Activated naive CD4-positive, alpha-beta T cell treated with anti-CD3 and anti-CD28 coated beads, Interleukin-2, amount 10 ng/mL, durations not matched to agents 7 days and 5 days (primary cell): ENCODE measurements at places on chromosomes 3 and 15.

DNA sequence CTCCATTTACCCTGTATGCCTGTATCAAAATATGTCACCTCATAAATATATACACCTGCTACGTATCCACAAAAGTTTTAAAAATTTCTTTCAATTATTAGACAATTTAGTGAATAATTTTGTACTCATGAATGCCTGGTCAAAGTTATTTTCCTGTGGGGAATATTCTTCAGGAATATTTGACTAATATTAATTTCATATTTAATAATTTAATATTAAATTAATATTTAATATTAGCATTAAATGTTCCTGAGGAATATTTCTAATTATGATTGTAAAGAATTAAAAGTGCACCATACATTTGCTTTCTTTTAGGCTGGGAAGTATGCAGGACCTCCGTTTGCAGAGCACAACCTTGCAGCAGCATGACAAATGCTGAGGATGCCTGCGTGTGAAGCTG is 422.7 kb downstream of the C3orf38 start:
- no peak for DNase-seq

DNA sequence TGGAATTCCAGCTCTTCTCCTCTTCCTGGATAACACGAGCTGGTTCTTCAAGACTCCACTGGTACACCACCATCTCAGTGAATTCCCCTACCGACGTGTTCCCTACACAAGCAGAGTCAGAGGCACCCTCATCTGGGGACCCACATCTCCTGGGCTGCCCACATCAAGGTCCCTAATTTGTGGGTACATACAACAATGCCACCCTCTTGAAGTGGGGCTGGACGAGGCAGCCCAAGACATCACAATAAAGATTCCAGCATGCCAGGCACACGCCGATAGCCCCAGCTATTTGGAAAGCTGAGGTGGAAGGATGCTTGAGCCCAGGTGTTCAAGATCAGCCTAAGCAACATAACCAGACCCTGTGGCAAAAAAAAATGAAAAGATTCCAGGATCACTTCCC is 221.2 kb upstream of the LINGO1 start:
- DNase-seq = peak; percentile 2

DNA sequence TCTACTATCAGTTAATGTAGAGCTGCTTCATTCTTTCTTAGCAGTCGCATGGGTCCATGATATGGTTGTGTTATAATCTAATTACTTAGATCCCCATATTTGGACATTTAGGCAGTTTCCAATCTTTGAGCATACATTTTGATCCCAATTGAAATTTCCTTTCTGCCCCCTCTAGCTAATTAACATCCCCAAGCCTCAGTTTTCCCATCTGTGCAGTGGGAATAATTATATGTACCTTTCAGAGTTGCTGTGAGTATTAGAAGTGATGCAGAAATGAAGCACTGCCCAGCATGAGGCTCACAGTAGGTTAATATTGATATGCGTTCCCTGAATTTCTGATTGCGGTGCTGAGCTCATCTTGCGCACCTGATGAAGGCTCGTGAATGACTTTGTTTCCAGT is 21.8 kb downstream of the SPSB4 start:
- DNase-seq = no peak

DNA sequence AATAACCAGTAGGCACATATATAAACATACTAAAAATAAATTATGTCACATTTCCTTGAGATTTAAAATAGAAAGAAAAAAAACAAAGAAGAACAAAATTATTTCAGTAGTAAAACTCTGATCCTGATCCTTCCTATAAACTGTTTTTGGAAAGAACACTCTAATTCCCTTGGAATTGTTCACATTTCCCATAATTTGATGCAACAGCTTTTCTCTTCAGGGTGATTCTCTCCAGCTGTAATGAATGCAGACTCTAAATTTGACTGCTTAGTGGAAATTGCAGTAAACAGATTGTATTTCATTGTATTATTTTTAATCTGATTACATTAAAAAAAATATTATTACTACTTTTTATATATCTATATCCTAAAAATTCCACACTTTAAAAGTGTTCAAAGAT is 70.2 kb upstream of the ABI3BP start:
- DNase-seq = no peak

GRCh38 chr3:161641287-161641686 is 144.7 kb downstream of the OTOL1 start:
- no peak for DNase-seq

- no peak for DNase-seq
These were observed 426.2 kb upstream of the BCHE start for GRCh38 chr3:166263460-166263859.

DNA sequence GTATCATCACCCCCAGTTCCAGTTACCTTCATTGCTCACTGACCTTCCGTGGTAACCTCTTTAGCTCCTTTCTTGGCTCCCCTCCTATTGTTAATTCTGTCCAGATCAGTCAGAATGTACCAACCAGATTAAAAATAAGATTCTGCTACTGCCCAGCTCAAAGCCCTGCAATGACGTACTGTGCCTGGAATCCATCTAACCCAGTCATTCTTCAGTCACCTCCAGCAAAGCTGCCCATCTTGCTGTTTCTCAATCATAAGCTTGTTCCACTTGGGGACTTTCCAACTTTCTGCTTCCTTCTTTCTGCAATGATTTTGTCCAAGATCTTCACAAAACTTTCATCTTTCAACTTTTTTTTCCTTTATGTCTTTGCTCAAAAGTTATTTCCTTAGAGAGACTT is 512.0 kb upstream of the ZNF385D start:
- no peak for DNase-seq

DNA sequence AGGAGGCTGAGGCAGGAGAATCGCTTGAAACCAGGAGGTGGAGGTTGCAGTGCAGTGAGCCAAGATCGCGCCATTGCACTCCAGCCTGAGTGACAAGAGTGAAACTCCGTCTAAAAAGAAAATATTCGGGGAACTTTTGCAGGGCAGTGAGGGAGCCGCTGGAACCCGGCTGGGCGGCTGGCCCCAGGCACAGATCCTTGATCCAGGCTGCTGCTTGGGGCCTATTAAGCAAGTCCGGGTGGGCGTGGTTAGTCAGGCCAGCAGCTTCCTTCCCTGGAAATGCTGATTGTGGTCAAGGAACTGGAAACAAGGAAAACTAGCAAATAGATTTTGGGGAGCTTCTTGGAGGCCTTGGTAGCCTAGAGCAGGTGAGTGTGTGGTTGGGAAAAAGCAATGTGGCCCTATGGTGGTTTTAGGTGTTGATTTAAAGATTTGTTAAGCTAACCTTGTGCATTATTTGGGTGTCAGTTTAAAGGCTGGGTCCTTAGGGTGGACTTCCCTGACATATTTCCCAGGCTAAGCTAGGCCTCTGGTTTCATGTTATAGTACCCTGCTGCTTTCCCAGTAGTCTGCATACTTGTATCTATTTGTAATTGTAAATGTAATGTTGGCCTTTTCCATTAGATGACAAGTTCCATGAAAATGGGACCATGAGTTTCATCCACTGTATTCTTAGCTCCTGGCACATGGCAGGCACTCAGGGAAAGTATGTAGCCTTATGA is 17.7 kb upstream of the SNX22 start:
- no peak for DNase-seq

- DNase-seq = no peak
These were observed 195.9 kb downstream of the SLCO3A1 start for GRCh38 chr15:92049290-92049989.

DNA sequence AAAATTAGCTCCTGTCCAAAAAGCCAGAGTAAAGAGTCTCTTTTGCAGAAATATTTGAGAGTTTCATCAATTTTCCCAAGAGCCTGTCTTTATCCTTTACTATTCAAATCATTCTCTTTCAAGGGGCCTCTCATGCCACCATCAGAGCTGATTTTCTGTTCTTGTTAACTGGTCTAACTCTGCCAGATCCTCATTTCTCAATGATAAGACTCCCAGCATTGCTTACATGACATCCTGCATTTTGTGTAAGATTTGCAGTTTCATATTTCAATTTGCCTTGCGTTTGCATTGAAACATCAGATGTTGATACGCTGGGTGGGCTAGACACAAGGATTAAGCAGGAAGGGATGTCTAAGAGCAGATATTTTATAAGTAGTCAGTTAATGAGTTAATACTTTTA is 228.7 kb downstream of the TBL1XR1 start:
- DNase-seq = no peak

DNA sequence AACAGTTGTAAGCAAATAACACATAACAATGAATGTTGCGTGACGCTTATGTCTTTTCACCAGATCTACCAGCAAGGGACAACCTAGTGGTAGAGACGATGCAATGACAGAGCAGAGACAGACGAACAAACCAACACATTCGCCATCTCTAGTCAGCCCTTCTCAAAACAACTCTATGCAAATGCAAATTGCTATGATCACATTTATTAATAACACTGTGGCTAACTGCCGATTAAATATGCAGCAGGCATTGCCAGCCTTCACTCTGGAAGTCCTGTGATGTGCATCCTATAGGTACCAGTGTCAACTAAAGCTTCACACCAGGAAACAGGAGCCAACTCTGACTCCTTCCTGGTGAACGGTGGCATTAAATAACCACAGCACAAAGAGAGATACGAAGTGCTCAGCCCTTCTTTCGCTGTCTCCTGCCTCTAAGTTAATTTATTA is 94.2 kb downstream of the FOXP1 start:
- peak; percentile 30 for DNase-seq

DNA sequence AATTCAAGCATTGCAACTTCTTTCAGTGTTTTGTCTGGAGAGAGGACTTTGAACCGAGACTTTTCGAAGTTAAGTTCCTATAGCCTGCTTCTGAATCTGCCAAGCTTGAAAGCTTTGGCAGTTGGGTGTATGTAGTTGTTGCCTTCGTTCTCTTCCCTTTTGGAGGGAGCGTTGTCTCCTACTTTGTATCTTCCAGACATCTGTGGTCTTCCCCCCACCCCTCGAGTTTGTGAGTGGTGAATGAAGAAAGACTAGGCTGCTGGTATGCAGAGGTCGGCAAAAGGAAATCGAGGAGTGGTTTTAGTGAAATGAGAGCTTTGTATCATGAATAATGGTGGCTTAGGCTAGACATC is 1.3 kb downstream of the CTNNB1 start:
- peak; percentile 34 for DNase-seq

- DNase-seq = no peak
These were observed 575 bp upstream of the PCYT1A start for GRCh38 chr3:196288141-196288460.

DNA sequence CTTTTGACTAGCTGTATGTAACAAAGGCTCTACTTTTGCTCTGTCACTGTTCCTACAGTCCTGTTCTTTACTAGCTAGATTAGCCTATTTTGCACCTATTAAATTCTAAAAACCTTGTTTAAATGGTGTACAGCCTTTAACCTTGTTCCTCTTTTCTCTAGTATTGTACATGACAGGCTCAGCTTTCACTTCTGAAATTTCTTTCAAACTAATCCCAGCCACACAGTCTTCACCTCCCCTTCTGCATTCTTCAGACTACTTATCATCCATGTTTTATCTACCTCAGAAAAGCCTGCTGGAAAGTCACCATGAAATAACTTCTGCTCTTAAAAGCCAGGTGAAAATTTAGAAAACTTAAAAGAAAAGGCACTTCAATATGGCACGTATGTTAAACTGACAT is 122.4 kb downstream of the NECTIN3 start:
- DNase-seq = no peak

DNA sequence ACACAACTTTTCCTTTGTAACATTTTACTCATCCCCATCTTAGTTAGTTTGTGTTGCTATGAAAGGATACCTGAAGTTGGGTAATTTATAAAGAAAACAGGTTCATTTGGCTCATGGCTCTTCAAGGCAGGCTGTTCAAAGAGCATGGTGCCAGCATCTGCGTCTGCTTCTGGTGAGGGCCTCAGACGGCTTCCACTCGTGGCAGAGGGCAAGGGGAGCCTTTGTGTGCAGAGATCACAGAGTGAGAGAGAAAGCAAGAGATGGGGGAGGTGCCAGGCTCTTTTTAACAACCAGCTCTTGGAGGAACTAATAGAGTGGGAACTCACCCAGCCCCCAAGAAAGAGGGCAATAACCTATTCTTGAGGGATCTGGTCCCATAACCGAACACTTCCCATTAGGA is 23.1 kb downstream of the PLA2G4F start:
- DNase-seq = no peak

DNA sequence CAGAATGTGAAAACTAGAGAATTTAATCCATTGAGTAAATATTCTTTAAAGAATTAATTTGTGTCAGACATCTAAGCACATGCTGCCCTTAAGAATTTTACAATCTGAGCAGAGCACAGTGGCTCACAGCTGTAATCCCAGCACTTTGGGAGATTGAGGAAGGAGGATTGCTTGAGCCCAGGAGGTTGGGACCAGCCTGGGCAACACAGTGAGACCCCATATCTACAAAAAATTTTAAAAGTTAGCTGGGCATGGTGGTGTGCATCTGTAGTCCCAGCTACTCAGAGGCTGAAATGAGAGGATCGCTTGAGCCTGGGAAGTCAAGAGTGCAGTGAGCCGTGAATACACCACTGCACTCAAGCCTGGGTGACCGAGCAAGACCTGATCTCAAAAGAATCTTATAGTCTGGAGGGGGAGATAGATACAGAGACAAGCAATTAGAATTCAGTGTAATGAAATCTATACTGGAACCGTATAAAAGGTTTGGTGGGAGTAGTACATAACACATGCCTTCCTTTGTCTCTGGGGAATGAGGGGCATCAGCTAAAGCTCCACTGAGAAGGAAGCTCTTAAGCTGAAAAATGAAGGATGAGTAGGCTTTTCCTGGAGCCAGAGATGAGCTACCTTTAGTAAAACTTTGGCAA is 21.2 kb downstream of the ATP11B start:
- no peak for DNase-seq

- no peak for DNase-seq
These were observed 69.4 kb downstream of the MME start for GRCh38 chr3:155149494-155149893.

DNA sequence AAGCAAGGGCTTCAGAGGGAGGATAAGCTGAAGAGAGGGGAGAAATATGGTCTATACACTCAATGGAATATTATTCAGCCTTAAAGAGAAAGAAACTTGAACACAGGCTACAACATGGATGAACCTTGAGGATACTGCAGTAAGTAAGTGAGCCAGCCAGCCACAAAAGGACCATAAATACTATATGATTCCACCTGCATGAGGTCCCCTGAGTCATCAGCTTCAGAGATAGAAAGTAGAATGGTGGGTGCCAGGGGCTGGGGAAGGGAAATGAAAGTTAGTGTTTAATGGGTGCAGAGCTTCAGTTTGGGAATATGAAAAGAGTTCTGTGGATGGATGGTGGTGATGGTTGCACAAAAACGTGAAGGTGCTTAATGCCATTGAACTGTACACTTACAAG is 68.4 kb upstream of the SEC13 start:
- DNase-seq = no peak

DNA sequence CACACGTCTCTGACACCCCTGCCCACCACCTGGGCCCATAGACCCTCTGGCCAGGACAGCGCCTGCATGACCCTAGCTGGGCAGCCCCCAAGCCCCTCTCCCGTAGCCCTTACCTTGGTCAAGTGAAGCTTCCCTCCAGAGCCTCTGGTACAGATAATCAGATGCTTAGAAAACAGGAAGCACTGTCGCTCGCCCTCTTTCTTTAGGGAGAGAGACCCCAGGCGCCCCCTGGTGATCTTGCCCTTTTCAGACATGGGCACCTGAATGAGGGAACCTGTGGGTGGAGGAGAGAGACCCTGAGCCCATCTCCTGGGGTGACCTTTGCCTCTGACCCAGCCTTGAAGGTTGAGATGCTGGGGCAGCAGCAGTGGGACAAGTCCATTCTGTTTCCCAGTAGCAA is 65.4 kb downstream of the RASGRF1 start:
- peak; percentile 48 for DNase-seq

- DNase-seq = no peak
These were observed 4.1 kb upstream of the CALML4 start for GRCh38 chr15:68209272-68209671.

- peak; percentile 44 for DNase-seq
These were observed 11.1 kb downstream of the LRCH3 start for GRCh38 chr3:197801891-197802778.

- DNase-seq = no peak
These were observed 86.6 kb downstream of the HMG20A start for GRCh38 chr15:77507143-77507897.
